ENCODE measurements at places on chromosomes 3 and 15.

- no peak for DNase-seq
These were observed 1121.4 kb upstream of the ALCAM start for GRCh38 chr3:104245261-104245660.

DNA sequence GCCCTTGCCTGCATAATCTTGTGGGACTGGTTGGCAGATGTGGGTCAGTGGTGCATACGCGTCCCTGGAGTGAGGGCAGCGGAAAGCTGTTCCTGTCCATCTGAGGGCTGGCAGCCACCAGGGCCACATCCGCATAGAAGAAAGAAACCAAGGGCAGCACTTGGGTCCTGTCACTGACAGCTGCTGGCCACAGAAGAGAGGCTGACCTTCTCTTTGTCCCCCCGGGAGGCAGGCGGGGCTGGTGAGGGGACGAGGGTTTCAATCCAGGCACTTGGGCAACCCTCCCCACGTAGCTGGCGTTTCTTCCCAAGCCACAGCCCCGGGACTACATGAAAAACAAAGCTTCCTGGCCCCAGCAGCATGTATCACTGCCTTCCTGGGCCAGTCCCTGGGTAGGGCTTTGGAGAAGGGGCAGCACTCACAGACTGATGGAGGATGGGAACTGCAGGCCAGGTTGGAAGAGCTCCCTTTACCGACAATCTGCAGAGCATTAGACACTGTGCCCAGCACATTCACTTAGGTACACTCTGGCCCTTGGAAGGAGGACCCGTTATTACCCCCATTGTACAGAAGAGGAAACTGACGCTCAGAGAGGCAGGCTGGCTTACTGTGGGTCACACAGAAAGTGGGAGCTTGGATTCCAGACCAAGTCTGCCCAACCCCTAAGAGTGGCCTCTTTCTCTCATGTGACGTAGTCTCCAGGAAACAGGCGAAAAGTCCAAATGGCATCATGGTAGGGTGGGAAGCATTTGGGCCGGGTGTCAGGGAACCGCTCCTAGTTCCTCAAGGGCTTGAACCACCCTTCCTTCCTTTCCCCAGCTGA, 78.8 kb upstream of the SLC6A6 start:
- DNase-seq: peak; percentile 74

DNA sequence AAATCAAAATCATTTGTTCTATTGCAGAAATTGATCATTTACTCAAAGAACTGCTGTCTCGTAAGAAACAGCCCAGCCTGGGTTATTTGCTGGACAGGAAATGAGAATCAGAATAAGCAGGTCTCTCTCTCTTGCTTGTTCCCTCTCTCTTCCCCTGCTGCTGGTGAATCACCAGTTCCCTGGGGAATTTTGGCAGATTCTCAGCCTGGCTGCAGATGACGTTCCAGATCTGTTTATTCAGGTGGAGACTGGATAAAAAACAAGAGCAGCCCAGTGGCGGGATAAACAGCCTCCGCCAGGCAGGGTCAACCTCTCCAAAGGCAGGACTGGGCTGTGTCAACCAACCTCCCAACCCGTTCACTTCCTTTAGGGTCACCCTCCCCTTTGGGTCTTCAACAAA, 72.1 kb downstream of the LRIG1 start:
- peak; percentile 29 for DNase-seq

DNA sequence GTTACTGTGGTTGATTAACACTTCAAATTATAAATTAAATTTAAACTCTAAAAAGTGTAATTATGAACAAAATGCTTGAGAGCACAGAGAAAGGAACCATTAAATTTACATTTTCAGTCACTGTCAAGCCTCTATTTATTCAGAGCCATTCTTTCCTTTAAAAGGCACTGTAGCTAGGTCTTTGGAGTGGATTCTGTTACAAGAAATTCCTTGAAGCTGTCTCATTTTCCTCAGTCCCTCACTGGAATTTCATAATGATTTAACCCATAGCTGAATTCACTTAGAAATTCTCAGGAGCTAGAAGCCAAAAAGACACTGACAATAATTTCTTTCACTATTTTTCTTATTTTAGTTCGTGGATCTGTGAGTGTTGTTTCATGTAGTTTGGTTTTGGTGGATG, 81.2 kb upstream of the TCF12 start:
- no peak for DNase-seq

DNA sequence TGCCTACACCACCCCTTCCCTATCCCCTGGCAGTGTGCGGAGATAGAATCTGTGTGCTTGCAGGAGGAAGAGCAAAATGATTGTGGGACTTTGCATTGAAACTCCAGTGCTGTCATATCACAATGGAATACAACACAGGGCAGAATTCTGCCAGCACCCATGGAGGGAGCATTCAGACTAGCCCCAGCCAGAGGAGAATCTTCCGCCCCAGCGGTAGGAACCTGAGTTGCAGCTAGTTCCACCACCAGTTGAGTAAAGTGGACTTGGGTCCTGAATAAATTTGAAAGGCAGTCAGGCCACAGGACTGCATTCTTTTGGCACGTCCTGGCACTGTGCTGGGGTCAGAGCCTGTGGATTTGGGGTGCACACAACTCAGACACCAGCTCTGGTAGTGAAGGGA, 27.5 kb downstream of the NCBP2 start:
- no peak for DNase-seq

- DNase-seq: peak; percentile 94
These were observed 43.9 kb downstream of the BHLHE40 start for GRCh38 chr3:5022966-5023776.

- no peak for DNase-seq
These were observed 256.4 kb downstream of the EPHB1 start for GRCh38 chr3:135051409-135051973.

DNA sequence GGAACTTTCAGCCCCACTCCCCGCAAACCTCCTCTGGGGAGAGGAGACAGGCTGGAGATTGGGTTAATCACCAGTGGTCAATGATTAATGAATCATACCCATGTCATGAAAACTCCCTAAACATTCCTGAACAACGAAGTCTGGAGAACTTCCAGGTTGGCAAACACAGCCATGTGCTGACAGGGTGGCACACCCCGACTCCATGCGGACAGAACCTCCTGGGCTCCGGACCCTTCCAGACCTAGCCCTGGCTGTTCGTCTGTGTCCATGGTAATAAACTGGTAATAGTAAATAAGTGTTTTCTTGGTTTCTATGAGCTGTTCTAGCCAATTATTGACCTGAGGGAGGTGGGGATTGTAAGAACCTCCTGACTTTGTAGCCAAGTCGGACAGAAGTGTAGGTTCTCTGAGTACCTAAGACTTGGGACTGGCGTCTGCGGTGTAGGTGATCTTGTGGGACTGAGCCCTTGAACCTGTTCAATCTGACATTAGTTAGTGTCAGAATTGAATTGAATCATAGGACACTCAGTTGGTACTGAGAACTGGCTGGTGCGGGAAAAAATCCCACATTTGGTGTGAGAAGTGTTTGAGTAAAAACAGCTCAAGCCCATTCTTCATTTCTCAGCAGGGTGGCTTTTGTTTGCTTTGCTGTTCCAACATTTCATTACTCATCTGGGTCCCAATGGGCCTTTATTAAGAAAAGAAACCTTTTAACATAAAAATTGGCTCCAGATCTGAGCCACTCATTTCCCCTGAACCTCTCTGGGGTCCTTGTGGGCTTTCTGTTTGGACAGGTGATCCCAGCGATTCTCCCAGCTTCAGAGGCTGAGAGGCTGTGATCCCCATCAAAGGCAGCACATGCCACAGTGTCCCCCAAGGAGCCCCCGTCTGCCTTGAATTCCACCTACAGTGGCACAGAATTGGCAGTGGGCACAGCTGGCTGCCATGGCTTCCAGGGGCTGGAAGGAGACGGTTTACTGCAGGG, 151.0 kb downstream of the TJP1 start:
- peak; percentile 53 for DNase-seq

DNA sequence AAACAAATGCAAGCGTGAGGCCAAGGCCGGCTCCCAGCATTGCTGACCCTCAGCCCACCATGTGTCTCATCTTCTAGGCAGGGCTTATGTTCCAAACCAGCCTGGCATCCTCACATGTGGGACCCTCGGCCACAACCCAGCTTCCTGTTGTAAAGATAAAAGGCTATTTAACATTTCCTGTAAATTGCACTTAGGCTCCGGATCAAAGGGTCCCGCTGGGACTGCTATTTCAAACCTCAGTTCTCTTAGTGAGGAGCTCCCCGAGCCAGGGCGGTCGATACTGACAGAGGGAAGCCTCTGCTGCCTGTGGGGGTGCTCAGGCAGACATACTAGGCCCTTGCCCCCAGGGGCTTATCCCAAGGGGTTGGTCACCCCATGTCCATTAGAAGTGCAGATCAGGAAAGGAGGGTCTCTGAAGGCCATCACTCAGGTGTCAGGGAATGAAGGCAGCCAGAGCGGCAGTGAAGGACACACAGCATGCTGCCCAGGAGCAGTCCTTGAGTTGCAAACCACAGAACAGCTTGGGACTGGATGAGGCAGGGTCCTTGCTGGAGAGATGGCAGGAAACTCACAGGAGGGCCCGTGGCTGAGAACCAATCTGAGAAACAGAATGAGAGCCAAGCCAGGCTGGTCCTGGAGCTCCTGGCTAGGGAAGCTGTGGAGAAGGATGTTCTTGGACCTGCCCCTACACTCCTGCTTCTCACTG, 239.9 kb downstream of the TLE3 start:
- no peak for DNase-seq

DNA sequence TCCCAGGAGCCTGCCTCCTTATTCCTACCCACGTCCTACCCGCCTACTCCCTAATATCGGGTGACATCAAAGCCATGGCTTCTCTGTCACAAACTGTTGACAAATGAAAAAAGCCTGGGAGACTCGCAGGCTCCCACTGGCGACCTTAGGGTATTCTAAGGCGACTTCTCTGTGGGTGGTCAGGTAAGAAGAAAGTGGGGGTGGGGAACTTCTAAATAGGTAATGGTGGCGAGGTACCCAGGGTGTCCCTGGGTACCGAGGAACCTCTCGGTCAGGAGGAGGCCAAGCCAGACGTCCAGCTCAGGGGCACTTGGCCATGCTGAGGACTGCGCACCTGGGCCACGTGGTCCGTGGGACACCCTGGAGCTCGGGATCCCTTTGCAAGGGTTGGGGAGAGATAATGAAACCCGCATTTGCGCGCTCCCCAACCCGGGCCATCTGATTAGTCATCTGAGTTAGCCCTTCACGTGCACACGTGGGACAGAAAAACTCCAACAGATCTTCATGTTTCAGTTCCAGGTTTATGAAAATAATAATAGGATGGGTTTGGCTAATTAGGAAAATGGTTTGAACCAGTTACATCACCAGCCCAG, 78.2 kb downstream of the NR2F2 start:
- DNase-seq: no peak

Measured in kidney capillary endothelial cell (primary cell).